GM19239 (cell line): ENCODE measurements at places on chromosomes 6 and 20.

DNA sequence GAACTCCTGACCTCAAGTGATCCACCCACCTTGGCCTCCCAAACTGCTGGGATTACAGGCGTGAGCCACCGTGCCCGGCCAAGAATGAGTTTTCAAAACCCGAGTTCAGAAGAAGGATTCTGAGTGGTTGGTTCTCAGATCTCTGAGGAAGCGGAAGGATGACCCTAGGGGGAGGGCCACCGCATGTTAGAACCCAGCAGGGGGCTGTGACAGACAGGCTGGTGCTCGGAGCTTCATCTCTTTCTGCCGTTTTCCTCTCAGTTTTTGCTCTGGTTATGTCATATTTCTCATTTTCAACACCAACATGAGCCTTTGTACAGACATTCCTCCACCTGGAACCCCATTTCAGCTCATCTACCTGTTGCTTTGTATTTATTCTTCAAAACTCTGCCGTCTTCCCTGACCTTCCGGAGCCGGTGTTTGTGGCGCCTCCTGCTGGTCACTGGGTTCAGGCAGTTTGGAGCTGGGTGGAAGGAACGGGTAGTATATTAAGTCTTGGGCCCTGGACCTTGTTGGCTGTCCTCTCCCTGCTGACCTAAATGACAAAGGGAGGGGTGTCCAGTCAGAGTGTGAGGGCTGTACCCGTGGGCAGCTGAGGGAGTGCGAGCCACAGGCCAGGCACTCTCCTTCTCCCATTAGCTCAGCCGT lies at the start of gene DEFB123:
TSS of gene DEFB123 (plus strand) at position 621 of the 648 bp plus-strand sequence. CDS start 67 bp downstream, outside the sequence.
- no peak for DNase-seq

- DNase-seq, result no peak
Observed at GRCh38 chr20:56945057-56945456, 316.0 kb downstream of the TFAP2C start.

GRCh38 chr20:2873747-2874041 lies 413 bp downstream of the PTPRA start:
- DNase-seq, result no peak

- DNase-seq, result no peak
Observed at GRCh38 chr6:108630050-108630714, 69.5 kb downstream of the FOXO3 start.

GRCh38 chr6:112620812-112621569 lies 273.9 kb downstream of the RFPL4B start:
- DNase-seq, result no peak

DNA sequence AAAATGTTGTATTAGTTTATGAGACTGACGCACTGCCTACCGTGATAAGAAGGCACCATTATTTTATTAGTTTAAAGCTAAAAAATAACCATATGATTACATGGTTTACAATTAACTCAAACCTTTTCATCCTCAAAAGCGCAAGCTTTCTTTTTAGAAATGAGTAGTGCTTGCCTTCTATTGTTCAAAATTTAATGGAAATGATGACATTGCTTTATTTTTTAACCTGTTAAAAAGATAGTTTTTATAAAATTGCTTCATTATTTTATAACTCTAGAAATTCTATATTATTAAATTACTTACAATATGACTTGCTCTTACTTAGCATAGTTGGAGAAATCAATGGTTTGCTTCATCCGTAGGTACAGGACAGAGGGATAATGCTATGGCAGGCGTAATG lies 78.7 kb upstream of the HDDC2 start:
- DNase-seq, result no peak

DNA sequence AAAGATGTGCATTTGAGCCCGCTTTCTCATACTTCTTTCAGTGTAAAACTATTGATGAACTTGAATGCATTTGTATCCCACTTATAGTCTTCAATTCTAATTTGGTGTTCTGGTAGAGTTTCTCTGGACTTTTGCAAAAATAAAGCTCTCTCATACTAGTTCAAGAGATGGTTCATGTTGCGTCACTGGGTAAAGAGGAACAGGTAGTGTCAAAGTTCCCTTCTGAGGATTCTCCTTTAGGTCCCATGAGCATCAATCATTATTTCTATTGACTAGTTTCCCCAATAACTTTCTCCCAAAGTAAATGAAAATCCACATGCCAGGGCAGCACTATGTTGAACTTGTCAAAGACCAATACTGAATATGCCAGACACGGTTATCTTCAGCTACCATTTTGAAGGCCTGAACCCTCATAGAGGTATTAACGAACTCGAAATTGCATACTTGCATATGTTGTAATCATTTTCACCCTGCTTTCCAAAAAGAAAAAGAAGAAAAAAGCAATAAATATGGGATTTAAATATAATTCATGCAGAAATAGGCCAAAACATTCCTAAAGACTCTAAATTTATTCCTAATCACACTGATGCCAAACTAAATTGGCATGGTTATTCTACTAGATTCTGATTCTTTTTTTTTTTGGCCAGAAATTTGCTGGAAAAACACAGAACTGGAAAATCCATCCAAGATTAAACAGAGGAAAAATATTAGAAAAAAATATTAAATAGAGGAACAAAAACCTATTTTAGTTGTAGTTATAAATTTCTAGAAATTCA lies 84.5 kb downstream of the SGK1 start:
- no peak for DNase-seq

GRCh38 chr6:152353440-152353839 lies 283.7 kb downstream of the SYNE1 start:
- DNase-seq, result no peak

- DNase-seq, result no peak
Observed at GRCh38 chr6:82056567-82056966, 191.0 kb downstream of the IBTK start.

DNA sequence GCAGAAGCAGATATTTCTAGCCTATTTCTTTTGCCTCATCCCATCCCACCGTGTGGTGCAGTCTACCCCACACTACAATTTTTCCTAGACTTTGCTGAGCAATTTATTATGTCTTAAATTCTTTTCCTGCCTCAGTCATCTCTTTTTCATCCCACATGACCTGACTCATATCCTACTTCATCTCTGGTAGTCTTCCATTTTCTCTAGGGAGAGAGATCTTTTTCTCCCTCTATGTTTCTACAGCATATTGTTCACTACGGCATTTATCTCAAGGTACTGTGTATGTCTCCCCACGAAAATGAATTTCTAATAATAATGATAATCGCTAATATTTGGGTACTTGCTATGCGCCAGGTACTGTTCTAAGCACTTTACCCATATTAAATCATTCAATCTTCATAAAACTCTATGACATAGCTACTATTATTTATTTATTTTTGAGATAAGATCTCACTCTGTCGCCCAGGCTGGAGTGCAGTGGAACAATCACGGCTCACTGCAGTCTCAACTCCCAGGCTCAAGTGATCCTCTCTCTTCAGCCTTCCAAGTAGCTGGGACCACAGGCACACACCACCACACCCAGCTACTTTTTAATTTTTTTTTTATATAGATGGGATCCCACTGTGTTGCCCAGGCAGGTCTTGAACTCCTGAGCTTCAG lies 15.6 kb downstream of the PDSS2 start:
- DNase-seq, result no peak

GRCh38 chr6:170027647-170028043 lies 263.2 kb downstream of the DLL1 start:
- no peak for DNase-seq

- DNase-seq, result peak; percentile 40
Observed at GRCh38 chr20:49245921-49246740, 26.9 kb downstream of the DDX27 start.

- DNase-seq, result no peak
Observed at GRCh38 chr6:90375681-90376439, 79.2 kb upstream of the BACH2 start.

GRCh38 chr6:150622941-150623874 lies 23.5 kb downstream of the PLEKHG1 start:
- peak; percentile 18 for DNase-seq

DNA sequence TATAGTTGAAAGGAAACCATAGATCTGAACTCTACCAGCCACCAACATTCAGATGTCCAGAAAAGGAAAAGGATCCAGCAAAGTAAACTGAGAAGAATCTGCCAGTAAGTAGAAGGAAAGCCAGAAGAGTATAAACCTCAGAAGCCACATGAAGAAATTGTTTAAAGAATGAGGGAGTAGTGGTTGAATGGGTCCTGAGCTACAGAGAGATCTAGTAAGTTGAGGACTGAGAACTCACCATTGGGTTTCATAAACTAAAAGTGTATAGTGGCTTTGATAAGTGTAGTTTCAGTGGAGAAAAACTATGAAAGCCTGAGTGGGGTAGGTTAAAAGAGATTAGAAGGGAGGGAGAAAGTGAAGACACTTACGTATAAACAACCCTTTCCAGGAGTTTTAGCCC lies 32.0 kb upstream of the SUMO4 start:
- DNase-seq, result no peak

- no peak for DNase-seq
Observed at GRCh38 chr6:158772851-158773371, 46.3 kb downstream of the EZR start.

GRCh38 chr6:446418-447366 lies 55.1 kb downstream of the IRF4 start:
- DNase-seq, result no peak

DNA sequence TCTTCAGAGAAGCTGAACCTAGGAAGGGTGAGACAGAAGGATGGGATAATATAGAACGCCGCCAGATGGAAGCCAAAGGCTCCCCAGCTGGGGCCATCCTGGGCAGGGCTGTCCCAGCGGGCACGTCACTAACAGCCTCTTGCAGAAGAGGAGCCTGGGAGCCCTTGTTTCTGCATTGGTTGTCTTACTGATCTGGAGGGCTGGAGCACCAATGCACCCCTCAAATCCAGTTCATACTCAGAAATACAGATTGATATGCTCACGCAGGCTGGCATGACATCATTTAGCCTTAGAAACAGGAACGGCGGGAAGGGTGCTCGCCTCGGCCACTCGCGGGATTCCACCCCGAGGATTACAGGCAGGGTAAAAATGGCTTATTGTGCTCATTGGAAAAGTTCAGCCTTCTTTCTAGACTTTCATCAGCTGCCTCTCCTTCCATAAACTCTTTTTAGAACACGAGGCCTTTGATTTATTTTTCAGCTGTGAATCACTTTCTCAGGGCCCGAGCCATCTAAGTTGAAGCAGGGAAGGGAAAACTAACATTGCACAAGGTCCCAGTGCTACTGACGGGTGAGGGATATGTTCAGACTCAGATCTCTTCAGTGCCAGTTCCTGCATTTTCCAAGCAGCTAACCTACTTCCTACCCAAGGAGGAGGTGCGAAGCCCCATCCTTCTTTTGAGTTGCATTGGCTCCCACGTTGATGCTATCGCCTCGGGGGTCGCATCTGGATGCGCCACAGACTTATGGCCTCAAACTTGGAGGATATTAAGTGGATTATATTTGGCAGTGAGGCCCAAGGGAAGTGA lies 82.3 kb downstream of the GMPR start:
- DNase-seq, result no peak

- no peak for DNase-seq
Observed at GRCh38 chr6:161198783-161199460, 74.9 kb downstream of the AGPAT4 start.

- no peak for DNase-seq
Observed at GRCh38 chr6:7058250-7058923, 49.4 kb upstream of the RREB1 start.

- no peak for DNase-seq
Observed at GRCh38 chr6:22808466-22808865, 239.1 kb downstream of the HDGFL1 start.

DNA sequence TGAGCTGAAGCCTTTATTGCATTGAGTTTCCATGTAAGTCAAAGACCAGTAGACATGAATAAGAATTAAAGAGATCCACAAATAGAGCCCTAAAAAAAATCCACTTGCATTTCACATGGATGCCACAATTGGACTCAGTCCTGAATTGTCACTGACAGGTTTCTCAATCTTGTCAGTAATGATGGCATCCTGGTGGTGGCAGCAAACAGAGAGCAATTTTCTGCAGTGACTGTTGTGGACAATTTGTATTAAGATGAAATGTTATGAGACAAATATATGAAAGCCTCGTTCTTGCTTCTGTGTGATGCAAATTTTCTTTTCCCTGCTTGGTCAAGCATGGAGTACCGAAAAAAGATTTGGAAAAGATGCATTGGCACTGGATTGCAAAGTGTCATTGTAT lies 278.9 kb downstream of the SAMD5 start:
- DNase-seq, result no peak

- no peak for DNase-seq
Observed at GRCh38 chr6:98560418-98560817, 274.0 kb upstream of the POU3F2 start.

- DNase-seq, result no peak
Observed at GRCh38 chr20:16864963-16865362, 116.8 kb downstream of the OTOR start.

- no peak for DNase-seq
Observed at GRCh38 chr6:166942393-166943168, 13.8 kb downstream of the RNASET2 start.

DNA sequence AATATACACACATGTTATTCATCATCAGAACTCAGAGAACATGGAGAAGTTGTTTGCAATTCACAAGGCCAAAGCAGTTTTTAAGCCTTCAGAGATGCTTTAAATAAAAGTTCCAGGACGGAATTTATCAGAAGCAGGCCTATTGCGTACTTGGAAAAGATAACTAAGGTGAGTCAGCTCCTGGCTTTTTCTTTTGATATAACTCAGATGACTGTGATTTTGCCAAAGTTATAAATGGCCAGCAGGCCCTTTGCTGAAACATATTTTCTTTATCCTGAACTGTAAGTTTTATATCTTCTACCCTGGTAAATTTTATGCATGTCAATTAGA lies 55.0 kb upstream of the PLCB1 start:
- DNase-seq, result no peak

DNA sequence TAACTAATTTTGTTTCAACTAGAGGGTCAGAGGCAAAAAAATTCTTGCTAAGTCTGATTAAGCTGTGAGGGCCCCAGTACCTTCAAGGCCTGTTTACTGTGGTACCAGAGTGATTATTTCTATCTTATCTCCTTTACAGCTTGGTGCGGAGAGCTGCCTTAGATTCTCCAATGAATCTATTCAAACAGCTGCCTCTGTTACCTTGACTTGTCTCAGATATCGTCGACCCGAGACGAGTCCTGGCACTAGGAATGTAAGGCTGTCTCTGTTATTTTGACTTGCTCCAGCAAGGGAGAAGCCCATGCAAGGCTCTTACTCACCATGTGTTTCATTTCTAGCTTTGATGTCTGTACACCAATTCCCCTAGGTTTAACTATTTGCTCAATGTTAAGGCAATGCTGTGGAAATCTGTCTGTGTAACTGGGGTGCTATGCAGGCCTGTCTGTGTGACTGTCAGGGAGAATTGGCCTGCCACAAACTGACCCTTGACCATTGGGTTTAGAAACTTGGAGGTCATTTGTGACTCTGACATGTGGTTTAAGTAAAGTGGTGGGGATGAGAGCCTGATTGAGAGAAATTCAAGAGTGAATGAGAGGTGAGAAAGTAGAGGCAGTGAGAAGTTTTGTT lies 10.4 kb upstream of the FKBPL start:
- DNase-seq, result no peak
